H1 (cell line): ENCODE measurements at places on chromosomes 7 and 10.
A peak's percentile ranks its signal among the peaks of the same experiment; 100 is the strongest.

GRCh38 chr10:80199828-80200227 lies 5.5 kb downstream of the ANXA11 start:
- no peak for DNase-seq

DNA sequence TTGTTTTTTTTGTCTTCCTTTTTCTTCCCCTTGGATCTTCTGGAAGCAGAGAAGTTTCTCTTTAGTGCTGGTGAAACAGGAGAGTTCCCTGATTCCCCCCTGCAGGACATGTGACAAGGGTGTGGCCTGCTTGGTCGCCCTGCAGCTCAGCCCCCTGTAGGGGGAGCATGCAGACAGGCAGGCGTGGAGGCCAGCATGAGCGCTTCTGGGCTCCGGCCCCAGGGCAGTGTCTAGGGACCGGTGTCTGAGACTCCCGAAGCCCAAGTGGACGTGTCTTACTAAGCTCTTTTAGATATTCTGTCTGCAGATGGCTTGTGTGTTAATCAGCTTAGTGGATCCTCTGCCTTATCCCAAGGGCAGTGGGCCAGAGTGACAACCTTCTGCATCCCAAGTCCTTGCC lies 26.1 kb downstream of the PRSS58 start:
- DNase-seq = peak; percentile 69

DNA sequence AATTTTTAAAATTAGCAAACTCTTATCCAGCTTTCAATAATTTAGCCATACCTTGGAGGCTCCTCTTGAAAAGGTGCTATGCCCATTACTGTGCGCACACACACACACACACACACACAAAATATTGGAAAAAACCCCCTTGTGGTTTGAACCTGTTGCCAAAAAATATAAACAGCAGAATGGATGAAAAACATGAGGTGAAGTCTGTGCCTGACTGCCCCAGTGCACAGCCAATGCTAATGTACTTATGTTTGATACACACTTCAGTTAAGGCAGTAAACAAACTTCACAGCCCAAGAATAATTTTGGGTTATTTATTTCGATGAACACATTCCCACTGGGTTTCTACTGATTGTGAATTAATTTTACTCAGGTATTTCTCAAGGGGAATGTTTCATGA lies 113.2 kb upstream of the SEM1 start:
- DNase-seq = no peak

DNA sequence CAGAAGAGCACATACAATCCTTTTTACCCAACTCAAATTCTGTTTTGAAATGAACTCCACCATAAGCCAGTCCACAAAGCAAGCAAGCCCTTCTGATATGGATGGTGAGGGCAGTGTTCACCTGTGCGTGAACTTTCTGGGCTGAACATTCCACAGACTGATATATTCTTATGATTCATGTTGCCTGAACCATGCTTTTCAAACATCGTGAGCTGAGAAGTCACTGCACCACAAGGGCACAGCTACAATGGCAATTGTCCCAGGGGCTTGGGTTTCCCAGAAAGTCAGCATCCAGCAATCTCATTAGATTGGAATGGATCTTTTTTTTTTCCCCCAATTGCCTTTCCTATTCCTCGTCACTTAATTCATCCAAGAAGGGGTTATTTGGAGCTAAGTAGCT lies 86.9 kb upstream of the ZNF438 start:
- no peak for DNase-seq

GRCh38 chr7:907158-907980 lies 31.0 kb downstream of the GET4 start:
- no peak for DNase-seq

DNA sequence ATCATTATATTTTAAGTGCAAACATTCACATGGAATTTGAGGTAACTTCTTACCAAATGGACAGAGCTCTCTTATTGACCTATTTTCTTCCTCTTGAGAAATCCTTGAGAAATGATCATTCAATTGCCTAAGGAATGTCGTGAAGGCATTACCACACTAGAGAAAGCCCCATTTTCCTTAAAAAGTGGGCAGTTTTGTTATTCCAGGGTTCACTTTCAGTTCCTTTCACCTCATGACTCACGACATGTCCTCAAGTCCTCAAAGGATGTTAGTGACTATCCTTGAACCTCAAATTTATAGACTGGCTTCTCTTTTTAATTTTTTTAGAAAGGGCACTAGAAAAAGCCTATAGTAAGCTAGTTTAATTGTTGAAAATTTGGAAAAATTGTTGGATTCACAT lies 40.4 kb upstream of the SMIM30 start:
- DNase-seq = no peak

DNA sequence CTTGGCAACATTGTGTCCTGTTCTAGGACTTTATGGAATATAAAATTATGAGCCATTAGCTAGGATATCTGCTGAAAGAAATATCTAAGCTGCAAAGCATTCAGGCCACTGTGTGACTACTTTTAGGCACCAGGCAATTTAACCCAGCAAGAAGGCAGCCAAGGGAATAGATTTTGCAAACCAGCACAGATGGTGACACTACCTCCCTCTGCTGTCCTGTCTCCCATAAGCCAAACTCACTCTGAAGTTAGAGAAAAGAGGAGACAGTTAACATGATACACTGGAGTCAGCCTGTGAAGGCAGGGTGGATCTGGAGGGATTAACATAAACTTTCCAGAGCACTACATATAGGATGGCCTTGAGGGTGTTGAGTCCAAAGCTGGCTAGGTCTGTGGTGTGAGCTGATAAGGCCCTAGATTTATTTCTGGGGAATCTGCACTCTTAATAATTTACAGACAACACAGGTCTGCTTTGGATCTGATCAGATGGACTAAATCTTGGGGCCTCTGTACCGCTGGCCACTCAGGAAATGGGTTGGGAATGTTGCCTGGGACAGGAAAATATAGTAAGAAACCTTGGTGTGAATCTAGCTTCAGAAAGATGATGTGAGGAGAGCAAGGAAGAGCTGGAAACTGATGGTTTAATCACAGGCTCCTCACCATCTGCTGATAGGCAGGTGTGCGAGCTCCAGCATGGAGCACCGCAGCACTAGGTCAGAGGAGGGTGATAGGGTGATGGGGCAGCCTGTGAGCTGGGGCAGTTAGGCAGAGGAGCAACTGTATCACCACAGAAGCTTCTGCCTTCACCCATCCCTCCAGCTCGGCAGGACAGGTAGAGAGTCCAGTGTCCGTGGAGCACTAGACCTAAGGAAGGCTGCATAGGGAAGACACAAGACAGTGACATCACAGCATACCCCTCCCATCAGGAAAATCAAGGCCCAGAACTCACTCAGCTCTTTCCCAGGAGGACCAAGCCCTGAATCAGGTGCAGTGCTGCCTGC lies 229.9 kb upstream of the PRSS1 start:
- DNase-seq = no peak

DNA sequence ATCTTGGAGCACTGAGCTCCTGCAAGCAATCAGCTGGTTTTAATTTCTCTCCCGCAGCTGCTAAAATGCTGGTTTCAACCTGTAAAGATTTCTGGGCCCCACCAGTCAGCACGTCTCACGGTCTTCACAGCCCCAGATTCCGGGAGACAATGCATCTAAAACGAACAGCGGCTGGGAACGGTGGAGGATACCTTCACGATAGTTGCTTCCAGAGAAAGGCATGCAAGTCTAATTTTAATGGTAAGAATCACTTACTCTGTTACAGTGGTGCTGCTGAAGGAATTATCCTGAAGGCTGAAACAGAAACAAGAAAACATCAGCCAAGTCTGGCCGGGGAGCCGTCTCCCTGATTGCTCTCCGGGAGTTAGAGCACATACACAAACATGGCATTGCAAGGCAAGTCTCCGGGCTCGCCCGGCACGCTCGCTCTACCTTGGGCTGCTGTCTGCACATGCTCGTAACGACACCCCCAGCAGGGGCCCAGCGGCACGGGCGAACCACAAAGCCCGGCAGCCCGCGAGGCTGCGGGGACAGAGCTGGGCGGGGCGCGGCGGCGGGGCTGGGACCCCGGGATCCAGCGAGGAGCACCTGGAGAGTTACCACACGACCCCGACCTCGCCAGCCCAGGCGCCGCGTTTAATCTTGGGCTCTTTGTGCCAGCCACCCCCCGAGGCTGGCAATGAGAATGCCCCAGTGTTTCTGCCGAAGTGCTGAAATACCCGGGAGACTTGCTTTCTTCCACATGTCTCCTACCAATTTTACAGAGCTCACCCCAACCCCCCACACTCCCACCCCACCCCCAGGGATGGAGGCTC lies at the start of gene FAM13C:
Gene FAM13C, minus strand, starts transcription at position 406 of the 815 bp plus-strand sequence. Its CDS starts 89 bp downstream, at position 317.
- peak; percentile 84 for DNase-seq

GRCh38 chr7:113086431-113086888 lies at the start of gene GPR85:
TSS of gene GPR85 (minus strand) at chr7:113086827. CDS start at chr7:113084721, 2,106 bp downstream.
- peak; percentile 77 for DNase-seq

DNA sequence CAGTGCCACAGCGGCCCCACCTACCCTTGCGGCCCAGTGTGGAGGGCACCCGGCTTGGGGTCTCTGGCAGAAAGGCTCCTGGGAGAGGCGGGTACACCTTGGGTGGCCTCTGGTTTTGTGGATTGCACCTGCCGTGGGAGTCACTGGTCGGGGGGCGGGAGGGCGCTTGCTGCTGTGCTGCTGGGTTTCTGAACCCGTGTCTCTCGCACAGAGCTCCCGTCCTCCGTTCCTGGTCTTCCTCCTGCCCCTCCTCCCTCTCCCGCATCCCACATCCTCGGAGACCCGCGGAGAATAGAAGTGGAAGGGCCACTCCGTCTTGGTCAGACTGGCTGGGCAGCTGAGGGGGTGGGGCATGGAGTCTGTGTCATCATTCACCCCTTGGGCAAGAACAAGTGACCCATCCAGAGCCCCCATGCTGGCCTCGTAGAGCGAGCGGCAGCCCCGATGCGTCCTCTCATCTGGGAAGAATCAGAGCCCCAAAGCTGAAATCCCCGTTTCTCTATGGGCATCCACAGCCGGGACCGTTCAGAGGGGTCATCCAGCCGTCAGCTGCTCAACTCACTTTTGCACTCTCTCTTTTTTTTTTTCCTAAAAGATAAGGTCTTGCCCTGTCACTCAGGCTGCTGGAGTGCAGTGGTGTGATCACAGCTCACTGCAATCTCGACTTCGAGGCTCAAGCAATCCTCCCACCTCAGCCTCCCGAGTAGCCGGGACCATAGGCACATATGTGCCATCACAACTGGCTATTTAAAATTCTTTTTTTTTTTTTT lies 4.0 kb downstream of the MAFK start:
- DNase-seq = no peak

GRCh38 chr7:21944616-21945453 lies 864 bp downstream of the CDCA7L start:
- DNase-seq = peak; percentile 77

- DNase-seq = no peak
Measured at GRCh38 chr10:60896033-60896432, 48.0 kb downstream of the RHOBTB1 start.

DNA sequence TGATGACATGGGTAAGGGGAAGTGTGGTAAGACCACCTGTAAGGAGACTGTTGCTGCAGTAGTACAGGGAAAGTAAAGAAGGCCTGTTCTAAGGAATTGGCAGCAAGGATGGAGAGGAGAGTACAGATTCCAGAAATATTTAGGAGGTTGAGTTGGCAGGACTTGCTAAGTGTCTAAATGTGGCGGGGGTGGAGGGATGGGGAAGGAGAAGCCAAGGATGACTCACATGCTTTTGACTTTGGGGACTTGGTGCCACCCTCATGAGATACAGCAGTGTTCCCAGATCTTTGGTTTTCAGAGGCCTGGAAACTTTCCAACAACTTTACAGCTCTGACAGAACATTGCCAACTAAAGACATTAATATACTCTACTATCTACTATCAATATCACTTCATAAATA lies 45.4 kb downstream of the CDK6 start:
- no peak for DNase-seq

DNA sequence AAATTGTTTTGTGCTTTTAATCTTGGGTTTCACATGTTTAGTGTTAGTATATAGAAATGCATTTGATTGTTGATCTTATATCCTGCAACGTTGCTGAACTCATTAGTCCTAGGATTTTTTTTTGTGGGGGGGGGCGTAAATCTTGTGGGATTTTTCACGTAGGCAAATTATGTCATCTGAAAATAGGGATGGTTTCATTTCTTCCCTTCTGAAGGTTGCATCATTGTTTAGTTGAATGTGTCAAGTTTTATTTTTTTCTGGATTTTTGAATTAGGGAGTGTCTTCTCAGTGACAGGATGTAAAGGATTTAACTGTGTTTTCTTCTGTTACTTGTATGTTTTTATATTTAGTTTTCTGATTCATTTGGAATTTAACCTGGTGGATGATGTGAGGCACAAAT lies 26.7 kb downstream of the MKLN1 start:
- no peak for DNase-seq
